GM12864 (cell line): ENCODE measurements at places on chromosomes 5 and 9.

GRCh38 chr5:65489119-65489518 is 7.4 kb upstream of the ADAMTS6 start:
- DNase-seq = no peak

DNA sequence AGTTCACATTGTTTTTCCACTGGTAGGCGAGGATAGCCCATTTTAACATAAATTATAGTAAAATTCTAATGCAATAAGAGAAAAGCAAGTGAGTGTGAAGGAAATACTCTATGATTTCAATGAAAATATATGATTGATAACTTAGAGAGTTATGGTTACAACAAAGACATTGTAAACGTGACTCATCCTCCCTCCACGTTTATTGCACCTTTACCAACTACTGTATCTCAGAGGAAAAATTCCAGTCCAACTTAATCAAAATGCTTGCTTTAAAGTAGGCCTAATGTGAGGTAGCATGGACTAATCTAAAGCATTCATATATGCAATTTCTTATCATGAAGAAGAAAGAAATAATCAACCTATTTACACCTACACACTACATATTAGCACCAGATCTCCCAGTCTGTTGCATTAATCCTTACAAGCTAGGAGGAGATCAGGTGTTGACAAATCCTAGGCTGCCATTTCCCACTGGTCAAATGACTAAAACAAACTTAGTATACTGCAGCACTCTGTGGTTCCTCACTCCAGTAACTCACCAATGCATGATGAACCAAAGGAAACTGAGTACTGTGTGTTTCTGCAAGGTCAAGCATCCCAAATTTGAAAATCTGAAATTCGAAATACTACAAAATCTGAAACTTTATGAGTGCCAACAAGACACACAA is 41.7 kb downstream of the ECPAS start:
- DNase-seq = no peak

DNA sequence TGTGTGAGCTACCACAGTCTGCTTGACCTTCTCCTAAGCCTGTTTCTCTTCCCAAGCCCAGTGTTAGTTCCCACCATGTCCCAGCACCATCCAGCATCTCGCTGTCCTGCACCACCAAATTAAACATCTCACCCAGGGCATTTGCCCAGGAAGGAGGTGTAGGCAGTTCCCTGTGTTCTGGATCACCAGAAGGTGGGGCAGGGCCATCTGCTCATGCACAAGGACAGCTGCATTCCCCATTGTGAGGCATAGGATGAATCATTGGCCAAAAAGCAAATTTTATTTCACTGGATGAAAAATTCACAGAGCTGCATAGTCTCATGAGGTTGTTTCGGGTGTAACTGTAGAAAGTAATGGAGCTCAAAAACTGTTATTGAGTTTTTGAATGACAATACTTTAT is 89.5 kb upstream of the GRIA1 start:
- no peak for DNase-seq

GRCh38 chr5:12237837-12238575 is 333.8 kb upstream of the CTNND2 start:
- DNase-seq = no peak

- DNase-seq = no peak
Observed at GRCh38 chr5:131976414-131977211, 31.1 kb upstream of the MEIKIN start.

- no peak for DNase-seq
Observed at GRCh38 chr5:150540615-150541396, 32.9 kb downstream of the NDST1 start.

- no peak for DNase-seq
Observed at GRCh38 chr9:88990729-88991065, 571 bp upstream of the S1PR3 start.

DNA sequence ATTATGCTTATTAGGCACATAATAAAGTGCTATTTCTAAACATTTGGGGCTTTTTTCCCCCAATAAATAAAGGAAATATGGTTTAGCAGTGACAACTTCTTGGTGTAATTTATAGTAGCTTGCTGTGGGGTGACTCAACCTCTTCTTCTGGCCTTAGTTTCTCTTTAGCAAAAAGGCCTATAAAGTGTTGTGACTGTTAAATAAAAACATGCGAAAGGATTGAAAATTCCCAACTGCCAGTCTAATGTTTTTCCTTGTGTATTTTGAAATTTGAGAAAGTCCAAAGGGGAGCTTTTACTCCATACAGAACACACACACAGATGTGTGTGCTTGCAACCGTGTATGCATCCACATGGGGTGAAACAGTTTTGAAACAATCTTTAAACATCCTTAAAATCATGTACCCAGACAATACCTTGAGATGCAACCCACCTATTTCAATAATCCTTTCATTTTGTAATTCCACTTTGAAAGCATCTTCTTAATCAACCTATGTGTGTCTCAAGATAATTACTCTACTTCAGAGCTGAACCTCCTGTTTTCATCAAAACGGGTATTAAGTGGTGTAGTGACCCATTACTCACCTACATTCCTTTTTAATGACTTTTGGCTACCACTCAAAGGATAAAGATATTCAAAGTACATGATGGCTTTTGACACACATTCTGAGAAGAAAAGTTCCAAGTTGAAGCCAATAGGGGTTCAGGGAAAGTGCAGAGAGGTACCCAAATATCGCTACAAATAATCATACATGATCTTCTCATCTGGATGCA is 123.8 kb downstream of the DROSHA start:
- no peak for DNase-seq

DNA sequence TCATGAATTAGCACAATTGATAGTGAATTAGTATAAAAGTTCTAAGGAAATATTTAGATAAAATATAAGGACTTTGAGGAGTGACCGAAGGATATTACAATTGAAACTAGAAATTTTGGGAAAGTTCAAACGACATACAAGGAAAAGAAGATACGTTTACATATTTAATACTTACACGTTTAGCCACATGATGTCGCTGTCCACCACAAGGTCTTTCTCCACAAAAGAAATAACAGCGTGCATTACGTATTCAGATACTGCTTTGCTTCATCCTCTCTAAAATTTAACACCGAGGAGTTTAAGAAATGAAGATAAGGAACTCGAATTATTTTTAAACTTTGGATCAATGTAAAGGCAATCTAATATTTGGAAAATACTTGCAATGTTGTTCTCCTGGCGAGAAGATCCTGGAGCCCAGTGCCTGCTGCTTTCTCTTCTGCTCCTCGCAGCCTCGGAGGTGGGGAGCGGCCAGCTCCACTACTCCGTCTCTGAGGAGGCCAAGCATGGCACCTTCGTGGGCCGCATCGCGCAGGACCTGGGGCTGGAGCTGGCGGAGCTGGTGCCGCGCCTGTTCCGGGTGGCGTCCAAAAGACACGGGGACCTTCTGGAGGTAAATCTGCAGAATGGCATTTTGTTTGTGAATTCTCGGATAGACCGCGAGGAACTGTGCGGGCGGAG is at the start of gene PCDHA3:
TSS of gene PCDHA3 (plus strand) at position 242 of the 678 bp plus-strand sequence.
- no peak for DNase-seq

DNA sequence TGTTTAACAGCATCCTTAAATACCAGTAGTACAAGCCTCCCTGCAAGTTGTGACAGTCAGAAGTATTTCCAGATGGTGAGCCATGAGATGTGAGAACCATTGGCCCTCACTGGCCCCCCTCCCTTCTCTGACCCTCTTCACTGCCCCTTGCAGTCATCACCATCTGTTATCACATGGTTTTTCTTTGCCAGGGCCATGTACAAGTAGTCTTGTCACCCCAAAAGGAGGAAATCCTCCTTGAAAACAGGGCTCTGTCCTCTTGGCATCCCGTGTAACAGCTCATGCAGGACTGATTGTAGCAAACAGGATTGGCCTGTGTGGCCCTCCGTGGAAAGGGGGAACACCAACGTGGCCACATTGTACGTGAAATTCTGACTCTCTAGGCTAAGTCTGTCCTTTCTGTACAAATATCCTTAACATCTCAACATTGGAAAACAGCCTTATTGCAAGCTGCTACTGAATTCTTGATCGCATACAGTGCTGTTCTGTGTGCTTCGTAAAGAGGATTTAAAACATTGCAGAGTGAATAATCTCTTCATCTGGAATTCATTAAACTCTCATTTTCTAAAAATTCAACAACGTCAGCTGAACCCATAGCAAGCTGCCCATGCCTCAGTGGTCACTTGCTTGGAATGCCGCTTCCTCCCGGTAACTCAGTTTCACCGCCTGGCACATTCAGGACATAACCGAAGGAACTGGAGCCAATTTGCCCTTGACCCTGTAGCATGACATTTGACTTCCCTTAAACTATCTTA is 171.7 kb downstream of the ATPSCKMT start:
- no peak for DNase-seq

DNA sequence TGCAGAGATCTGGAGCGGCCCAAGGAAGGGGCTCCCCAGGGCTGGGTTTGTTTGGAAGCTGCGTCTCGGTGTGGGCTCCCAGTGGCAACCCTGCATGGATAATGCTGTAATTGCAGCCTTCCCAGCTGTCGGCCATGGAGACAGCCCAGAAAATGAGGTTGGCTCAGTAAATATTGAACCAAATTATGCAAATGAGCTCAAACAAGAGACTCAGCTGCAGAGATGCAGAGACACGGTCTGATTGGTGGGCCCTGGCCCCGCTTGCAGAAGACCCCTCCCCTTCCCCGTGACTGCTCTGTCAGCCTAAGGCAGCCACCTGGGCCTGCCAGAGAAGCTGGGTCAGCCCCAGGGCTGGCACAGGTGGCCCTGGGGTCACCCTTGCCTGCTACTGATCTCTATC is 75.9 kb downstream of the RAD23B start:
- no peak for DNase-seq

DNA sequence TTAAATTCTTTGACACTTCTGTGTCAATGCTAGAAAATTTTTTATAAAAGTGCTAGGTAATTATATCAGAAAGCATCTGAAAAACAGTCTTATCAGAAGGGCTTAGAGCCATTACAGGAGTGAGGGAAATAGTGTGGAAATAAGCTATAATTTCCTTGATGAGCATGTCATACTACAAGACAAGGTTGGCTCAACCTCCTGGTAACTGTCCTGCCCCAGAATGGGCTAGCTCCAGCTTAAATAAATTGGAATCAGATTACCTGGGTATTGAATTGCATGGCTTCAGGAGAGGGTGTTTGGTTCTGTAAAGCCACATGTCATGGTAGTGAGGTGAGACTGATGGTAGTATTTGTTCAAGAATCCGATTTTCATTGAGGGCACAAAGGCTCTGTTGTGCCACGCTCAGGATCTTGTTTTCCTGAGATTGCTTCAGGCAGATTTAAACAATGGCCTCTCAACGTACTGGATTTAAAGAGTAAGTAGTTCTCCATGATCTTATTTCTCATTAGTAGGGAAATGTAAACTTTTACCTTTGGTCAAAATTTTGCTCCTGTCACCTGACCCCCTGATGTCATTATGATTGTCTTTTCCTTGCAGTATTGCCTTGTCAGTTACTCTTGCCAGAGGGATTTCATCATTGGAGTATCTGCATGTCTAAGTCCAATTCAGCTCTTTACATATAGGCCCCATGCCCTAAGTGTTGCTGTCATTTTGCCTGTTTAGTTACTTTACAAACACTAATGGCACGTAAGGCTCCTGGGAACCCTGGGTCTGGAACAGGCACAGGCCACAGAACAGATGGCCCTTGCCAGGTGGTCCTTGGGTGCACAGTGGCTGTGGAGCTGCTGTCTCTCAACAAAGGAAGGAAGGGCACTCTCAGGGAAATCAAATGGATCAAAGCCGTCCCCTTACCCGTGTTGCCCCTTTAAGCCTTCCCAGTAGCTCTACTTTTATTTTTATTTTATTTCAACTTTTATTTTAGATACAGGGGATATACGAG is 21.3 kb downstream of the TRIO start:
- DNase-seq = no peak

GRCh38 chr5:1304033-1304432 is 9.2 kb upstream of the TERT start:
- no peak for DNase-seq
